ENCODE measurements at places on chromosomes 13 and 19.

DNA sequence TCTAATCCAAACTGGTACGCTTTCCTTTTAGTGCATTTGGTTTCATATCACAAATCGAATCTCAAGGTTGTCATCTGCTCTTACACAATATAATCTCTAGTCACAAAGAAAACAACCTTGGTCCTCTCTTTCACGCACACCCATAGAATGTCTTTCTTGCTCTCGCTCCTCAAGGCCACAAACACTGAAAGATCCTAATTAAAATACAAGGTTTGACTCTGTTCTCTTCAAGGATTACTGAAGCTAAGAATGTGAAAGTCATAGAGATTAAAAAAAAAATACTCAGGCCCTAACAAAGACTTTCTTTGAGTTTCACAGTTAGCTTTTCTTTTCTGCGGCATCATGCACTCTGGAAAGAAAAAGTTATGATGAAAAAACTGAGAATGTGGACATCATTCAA is 891.5 kb downstream of the EFNB2 start:
- DNase-seq: no peak

DNA sequence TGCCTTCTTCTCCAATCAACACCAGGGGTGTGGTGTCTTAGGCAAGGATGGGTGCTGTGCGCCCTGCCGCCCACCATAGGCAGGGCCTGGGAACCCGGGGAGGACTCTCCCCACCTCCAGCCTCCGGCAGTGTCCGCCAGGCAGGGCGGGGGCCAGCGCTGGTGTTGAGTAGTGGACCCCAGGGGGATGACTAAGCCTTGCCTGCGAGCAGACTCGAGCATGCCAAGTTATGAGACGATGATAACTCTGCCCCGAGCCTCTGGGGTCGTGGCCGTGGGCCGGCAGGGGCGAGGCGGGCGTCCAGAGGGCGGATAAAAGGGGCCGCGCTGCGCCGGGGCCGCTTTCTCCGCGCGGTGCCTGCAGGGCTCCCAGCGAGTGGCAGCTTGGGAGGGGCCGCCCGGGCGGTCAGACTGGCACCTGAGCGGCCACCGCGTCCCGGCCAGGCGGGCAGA is at the start of gene MEDAG:
Gene MEDAG (plus strand): TSS at position 340 of the 452 bp plus-strand sequence. CDS start 245 bp downstream, outside the sequence.
- DNase-seq: no peak

- no peak for DNase-seq
Observed at GRCh38 chr13:77323858-77324257, 3.0 kb downstream of the MYCBP2 start.

GRCh38 chr13:37648609-37649008 is 50.0 kb upstream of the POSTN start:
- DNase-seq: no peak

DNA sequence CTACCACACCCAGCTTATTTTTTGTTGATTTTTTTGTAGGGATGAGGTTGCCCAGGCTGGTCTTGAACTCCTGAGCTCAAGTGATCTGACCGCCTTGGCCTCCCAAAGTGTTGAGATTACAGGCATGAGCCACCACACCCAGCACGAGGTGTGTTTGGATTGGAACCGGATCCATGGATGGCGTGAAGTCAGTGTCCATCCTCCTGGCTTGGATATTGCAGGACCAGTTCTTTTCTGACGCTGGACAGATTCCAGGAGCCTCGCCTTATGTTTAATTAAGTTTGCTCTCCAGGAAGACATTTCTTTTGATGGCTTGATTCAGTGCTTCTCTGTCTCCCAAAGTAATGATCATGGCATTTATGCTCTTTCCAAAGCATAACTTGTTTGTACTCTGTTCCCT is 14.4 kb upstream of the RFXAP start:
- DNase-seq: no peak

DNA sequence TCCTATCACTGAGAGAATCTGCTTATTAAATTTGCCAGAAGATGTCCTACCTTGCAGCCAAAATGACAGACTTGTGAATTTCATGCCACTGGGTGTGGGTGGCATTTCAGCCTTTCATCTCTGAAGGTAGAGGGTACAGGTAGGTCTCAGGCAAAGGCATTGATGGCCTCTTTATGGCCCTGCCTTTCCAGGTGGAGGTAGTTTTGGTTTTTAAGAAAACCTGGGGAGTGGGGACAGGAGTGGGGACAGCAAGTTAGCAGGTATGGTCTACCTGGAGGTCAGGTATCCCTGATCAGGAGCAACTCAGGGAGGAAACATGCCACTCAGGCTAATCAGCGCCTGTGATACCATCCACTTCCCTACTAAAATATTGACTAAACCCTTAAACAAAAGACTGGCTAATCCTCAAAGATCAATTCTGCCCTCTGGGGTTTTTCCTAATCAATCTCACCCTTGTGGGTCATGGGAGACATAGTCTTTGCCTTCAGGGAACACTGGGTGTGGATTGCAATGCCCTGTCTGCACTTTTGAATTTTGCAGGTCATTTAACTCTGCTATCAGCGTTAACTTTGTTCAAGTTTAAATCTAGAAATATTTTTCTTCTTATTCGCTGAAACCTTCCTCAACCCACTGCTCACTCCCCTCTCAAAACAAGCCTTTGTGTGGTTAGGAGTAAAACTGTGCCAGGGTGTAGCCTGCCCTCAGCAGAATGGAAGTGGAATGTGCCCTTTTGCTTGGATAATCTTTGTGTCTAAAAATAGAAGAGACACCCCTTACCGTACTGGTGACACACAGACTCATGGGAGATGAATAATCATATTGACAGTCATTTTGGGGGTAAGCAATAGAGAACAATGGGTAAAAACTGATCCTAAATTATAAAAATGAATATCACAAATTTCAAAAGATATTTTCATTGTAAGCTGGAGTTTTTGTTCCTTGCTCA is 233.7 kb downstream of the COG6 start:
- DNase-seq: no peak

GRCh38 chr13:46520166-46520565 is 32.8 kb upstream of the LRCH1 start:
- peak; percentile 81 for DNase-seq

DNA sequence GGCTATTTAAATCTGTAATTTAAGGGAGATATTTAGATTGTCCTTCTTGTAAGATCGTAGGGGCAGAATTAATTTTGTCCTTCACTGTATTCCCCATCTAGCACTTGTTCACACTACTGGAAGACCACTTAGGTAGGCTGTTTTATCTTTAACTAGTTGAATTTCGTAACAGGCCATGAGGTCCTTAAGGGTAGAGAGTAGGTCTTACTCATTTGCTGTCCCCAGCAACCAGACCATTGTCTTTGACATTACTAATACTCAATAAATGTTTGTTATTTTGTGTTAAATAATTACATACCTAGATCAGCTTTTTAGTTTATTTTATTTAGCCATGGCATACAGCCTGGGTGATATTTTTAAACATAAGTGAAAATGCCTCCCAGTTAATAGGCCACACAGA is 177.1 kb downstream of the PCCA start:
- DNase-seq: no peak

DNA sequence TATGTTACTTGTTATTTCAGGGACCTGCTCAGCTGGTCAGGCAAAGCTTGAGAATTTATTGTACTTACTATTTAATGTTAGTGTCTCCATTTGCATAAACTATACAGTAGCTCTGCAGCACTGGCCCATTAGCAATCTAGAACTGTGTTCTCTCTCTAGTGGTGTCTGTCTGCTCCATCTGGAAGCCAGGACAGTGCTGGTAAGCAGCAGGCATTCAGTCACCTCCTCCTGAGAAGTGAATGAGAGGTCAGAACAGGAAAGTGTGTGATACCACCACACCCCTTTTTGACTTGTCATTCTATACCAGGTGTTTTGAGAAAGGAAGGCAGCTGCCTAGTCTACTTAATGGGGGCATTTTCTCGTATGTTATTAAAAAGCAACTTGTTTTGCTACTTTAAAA is 3.9 kb downstream of the COG3 start:
- no peak for DNase-seq

DNA sequence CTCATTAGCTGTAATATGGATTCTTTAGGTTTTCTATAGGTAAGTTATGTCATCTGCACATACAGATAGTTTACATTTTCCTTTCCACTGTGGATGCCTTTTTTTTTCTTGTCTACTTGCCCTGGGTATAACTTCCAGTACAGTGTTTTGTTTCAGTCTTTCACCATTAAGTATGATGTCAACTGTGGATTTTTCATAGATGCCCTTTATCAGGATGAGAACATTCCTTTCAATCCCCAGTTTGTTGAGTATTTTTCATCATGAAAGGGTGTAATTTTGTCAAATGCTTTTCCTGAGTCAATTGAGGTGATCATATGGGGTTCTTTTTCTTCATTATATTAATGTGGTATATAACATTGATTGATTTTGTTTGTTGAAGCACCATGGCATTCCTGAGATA is 43.6 kb upstream of the SACS start:
- no peak for DNase-seq

DNA sequence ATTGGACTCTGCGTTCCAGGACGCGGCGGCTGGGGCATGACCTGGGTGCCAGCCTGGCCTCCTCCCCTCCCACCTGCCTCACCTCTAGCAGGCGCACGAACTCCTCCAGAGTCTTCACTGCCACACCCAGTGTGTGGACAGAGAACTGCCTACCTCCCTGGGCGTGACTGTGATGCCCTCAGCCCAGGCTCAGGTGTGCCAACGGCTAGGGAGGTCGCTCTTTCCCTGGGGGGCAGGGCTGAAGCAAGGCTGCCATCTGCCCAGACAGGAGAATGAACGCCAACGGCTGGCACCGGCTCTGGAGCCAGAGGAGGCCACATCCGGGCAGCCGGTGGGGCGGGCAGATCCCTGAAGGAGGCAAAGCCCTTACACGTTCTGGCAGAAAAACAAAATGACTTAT is 11.3 kb downstream of the NANOS3 start:
- no peak for DNase-seq

GRCh38 chr13:28582225-28582891 is 76.6 kb upstream of the POMP start:
- DNase-seq: peak; percentile 87

DNA sequence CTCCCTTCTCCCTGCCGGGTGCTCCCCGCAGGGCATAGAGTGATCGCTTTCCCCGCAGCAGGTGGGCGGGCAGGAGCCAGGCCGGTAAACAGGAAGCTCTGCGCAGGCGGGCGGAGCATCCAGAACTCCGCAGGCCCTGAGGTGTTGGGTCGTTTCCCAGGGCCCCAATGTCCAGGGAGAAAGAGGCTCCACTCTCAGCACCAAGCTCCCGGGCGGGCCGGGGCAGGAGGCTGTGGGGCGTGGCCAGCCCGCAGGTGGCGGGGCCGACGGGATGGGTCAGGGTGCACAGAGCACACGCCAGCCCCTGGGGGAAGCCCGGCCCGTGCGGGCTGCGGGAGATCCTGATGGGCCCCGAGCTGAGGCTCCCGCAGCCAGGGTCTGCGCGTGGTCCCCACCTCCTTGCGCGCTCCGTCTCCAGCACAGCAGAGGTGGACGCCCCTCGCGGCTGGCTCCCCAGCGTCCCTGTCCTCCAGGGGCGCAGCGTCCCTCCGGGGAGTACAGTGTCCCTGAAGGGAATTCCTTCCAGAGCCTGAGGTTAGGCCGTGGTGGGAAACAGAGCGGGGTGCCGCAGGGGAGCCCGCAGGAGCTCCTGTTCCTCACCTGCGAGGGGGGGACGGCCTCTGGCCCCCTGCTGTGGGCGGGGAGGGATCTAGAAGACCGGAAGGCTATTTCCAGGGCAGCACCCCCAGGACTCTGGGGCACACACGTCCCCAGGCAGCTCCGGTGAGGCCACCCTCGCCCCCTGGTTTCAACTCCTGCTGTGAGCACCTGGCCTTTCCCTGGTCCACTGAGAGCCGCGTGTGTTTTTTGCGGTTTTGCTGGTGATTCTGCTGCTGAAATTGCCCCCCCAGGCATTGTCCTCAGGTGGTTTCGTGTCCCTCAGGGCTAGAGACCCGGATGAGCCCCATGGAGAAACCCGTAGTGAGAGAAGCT is 12.2 kb downstream of the PIP5K1C start:
- DNase-seq: no peak

- no peak for DNase-seq
Observed at GRCh38 chr19:17863520-17864182, 3.9 kb downstream of the RPL18A start.

GRCh38 chr19:12995596-12996405 is 526 bp downstream of the NFIX start:
- no peak for DNase-seq

DNA sequence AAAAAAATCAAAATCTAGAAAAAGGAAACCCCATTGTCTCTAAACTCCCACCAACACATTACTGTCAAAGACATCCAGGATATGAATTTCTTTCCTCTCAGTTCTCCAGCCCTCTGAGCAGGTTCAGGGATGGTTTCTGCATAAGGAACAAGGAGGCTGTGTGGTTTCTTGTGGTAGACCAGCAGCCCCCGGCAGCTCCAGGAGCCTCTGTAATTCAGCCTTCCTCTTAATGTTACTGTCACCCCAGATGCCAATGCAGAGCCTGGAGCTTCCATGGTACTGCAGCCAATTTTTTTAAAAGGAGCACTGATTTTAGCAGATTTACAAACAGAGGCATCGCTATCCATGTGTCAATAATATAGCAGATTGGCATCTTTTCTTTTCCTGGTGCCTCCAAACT is 100.6 kb upstream of the FAM216B start:
- DNase-seq: no peak

DNA sequence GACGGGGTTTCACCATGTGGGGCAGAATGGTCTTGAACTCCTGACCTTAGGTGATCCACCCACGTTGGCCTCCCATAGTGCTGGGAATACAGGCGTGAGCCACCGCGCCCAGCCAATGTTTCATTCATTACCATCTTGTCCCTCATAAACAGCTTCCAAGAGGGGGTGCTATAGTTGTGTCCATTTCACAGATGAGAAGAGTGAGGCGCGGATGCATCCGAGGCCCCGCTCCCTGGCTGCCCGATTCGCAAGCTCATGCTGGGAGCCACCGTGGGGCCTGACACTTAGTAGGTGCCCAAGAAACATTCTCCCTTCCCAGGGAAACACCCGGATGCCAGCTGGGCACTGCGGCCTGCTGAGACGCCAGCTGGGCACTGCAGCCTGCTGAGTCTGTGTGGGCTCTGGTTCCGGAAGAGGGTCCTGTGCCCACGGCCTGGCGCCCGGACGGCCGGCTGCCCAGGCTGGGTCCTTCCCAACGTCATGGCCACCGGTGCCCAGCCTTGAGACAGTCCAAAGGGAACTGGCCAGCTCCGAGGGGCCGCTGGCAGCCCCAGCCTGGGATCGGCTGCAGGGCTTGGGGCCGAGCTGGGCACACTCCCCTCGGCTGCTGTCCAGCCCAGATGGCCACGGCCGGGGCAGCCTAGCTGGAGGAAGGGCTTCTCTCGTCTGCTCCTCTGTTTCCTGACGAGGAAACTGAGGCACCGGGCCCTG is 54.7 kb downstream of the NFIC start:
- DNase-seq: no peak
